ENCODE measurements at places on chromosomes 1 and 21. TPM values are rescaled to one million over a fixed set of nuclear protein-coding genes. Genes with fewer than 3 reads are reported as not detected.

DNA sequence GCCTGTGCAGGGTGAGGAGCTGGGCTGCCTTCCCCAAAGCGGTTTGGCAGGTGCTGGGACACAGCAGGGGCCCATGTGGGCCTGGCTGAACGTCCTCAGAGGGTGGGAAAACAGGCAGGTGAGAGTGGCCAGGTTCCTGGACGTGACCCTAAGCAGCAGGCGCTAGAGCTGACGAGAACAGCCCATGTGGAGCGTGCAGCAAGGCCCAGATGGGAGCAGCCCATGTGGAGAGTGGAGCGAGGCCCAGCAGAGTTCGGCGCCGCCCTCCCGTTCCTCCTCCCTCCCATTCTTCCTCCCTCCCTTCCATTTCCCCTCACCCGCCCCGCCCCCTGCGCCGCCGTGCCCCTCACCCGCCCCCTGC lies 314.4 kb upstream of the VAMP3 start:
- DNase-seq: peak; percentile 39

DNA sequence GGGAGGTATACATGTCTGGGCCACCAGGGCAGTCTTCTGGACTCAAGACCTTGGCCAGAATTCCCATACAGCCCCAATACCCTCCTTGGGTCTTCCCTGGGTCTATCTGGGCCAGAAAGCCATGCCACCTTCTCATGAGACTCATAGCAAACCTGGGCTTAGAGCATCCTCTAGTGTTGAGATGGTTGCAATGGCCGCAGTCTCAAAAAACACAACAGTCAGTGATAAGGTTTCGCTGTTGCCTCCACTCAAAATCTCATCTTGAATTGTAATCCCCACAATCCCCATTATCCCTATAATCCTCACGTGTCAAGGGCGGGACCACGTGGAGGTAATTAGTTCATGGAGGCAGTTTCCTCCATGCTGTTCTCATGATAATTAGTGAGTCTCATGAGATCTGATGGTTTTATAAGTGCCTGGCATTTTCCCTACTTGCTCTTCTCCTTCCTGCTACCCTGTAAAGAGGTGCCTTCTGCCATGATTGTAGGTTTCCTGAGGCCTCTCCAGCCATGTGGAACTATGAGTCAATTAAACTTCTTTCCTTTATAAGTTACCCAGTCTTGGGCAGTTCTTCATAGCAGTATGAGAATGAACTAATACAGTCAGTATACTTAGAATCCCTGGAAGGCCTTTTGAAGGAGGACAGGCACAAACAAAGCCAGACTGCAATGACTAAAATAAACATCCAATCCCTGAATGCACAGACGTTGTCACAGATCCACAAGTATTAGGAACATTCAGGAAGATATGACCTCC lies 77.0 kb downstream of the CTH start:
- peak; percentile 5 for DNase-seq

GRCh38 chr1:2229037-2229864 lies 1.1 kb downstream of the SKI start:
- peak; percentile 68 for DNase-seq

DNA sequence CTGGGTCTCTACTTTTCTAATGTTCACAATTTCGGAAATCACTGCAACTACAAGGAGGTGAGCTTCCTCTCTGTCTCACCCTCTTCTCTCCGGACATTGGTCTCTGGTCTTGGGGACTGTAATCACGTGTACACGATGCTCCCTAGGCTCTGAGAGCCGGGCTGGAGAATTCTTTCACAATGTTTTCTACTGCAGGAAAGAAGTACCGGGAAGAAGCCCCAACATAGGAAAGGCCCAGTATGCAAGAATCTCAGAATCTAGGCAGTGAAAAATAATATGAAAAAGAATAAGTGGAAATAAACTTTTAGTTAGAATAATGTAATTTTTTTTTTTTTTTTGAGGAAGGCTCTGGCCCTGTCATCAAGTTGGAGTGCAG lies 13.5 kb upstream of the HJV start:
- DNase-seq: no peak

DNA sequence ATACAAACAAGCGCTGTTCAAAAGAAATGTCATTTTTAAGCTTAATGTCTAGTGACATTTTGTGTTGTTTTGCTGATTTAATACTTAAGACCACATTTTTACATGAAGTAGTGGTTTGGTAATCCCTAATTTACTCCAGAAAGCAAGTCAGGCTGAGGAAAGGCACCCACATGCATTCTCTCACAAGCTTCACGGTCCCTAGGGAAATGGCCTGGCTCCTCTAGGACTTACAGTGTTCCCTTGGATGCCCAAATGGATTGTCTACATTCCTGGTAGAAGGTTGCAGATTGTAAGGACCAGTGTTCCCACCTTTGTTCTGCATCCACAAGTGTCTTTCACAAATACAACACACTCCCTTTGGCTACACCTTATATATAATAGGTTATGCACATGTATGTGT lies 9.5 kb downstream of the GPSM2 start:
- no peak for DNase-seq

DNA sequence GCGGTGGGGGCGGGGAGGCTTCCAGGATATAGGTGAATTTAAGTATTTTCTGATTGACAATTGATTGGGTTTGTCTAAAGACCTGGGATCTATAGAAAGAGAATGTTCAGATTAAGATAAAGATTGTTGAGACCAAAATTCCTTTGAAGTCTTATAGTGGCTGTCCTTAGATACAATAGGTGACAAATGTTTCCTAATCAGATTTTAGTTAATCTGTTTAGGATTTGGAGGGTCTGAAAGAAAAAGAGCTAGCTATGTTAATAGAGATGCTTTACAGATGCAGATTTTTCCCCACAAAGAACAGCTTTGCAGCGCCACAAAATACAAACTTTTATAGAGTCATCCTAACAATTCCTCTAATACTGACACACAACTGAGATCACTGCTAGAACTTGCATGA lies 14.6 kb upstream of the EPRS1 start:
- no peak for DNase-seq

DNA sequence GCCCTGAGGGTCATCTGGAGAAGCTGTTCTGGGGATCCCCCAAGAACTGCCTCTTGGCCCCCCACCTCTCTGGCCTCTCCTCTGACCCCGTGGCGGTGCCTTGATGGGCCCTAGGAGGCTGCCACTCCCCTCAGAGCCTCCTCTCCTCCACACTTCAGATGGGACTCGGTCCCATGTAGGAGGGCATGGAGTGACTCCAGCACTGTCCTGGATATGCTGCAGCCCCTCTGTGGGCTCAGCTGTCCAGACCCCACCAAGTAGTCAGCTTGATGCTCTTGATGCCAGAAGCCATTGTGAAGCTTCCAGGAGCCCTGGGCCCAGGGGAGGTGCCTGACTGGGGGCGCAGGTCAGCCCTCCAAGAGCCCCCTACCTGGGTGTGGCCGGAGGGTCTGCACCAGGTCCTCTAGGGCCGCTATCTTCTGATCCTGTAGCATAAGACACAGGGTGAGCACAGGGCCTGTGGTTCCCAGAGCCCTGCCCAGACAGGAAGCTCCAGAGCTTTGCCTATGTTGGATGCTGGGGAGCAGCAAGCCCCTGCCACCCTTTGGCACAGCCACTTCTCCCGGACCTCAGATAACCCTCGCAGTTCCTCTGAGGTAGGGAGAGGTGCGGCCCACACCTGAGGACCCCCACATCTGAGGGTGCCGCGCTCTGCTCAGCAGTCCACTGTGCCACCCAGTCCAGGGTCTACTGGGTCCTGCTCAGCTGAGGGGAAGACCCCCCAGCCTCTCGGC lies 9.2 kb downstream of the UBXN11 start:
- no peak for DNase-seq

- no peak for DNase-seq
These were observed 94.4 kb downstream of the SLC35F3 start for GRCh38 chr1:233998891-233999290.

- DNase-seq: no peak
These were observed 69.9 kb upstream of the SLC35F3 start for GRCh38 chr1:233834609-233835008.

DNA sequence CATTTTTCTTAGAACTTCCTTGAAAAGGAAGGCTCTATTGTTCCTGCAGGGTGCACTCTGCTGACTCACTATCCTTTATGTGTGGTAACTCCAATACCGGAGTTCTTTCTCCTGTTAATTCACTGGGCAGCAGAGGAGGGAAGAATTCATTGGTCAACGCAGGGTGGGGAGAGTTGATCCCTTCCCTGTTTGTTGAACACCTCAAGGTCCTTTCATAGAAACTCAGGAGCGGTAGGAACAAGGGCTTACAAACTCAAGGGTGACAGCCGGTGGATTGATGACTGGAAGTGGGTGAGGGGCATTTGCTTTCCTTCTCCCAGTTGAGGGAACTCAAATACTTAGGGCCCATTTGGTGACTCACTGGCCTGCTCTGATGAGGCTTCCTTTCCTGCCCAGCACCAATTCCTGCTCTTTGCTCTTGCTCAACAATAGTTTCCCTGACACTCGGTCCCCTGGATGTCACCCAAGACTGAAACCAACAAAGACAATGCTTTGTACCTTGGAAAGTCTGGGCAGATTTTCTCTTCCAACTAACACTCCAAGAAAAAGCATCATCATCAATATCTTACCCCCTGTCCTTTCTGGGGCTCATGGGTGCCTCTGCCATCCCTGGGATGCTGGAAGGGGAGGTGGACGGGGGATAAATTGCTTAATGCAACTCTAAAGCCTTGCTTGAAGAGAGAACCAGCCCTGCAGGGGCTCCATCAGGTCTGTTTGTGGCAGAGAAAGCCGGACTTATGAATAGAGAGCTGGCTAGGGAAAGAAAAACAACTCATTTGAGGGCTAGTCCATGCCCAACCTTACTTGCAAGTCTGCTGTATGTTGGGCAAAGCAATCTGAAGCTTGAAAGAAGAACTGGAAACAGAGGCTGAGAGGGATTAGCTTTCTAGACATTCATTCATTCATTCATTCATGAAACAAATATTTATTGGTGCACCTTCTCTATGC lies 9.3 kb downstream of the SLC26A9 start:
- DNase-seq: no peak

- DNase-seq: no peak
These were observed 77.4 kb downstream of the EIF4G3 start for GRCh38 chr1:21099034-21099868.

DNA sequence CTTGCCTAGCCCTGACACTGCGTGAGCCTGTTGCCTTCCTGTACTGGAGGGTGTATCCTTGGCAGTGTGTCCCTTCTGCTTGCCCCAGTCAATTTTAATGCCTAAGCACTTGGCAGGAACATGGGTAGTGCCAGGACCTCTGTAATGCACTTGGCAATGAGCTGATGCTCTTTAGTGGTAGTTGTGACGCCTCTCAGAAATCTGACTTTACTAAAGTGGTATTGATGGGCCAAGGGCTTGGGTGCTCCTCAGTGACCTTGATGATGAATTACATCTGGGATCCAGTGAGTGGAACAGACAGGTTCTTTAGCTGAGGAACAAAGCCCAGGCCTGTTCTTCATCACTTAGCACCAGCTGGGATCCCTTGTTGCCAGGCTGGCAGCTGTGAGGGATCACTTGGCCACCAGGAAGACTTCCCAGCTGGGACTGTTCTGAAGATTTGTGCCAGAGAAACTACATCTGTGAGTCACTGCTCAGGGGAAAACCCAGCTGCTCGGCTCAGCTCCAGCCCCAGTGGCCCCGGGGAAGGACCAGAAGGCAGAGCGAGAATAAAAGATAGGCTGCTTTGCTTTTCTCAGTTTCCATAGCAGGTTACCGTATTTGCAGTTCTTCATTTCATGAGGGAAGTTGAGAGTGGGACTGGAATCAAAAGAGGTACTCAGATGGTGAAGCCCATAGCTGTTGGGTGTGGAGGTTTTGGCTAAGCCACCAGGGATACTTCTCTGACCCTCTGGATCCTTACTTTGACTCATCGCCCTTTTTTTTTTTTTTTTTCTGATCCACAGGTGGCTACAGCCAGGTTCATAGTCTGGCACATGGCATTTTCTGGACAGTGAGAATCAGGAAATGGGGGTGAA lies 28.5 kb upstream of the KCNA2 start:
- no peak for DNase-seq

- no peak for DNase-seq
These were observed 678 bp downstream of the MCM3AP start for GRCh38 chr21:46284733-46285132.

DNA sequence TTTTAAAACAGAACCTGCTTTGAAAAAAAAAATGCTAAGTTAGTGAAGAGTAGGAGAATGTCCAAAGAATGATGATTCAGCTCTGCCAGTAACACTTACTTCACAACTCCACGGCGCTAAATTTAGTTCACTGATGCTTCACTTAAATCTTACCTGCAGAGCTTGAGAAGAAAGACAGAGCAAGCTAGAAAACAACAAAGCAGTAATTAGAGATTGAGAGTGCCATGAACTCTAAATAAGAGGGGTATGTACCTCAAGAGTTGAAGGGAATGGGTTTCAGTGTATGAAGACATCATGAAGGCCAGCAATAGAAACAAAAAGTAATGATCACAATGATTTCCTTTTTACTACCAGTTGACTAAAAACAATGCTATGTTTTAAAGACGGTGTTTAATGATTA lies 32.8 kb downstream of the EPRS1 start:
- no peak for DNase-seq

Gene HHAT
- total RNA-seq: 7.6 TPM

Gene FAM229A
- total RNA-seq: 3.2 TPM

Gene CLDN17
- total RNA-seq: not detected

Gene CLCA4
- total RNA-seq: not detected

Gene COL11A1
- total RNA-seq: 35.0 TPM

Gene TRIM33
- 85.7 TPM for total RNA-seq
